Activated B cell treated with CpG ODN at 0.5 μM for 24 hours (primary cell): ENCODE measurements at places on chromosomes 2 and 18.

DNA sequence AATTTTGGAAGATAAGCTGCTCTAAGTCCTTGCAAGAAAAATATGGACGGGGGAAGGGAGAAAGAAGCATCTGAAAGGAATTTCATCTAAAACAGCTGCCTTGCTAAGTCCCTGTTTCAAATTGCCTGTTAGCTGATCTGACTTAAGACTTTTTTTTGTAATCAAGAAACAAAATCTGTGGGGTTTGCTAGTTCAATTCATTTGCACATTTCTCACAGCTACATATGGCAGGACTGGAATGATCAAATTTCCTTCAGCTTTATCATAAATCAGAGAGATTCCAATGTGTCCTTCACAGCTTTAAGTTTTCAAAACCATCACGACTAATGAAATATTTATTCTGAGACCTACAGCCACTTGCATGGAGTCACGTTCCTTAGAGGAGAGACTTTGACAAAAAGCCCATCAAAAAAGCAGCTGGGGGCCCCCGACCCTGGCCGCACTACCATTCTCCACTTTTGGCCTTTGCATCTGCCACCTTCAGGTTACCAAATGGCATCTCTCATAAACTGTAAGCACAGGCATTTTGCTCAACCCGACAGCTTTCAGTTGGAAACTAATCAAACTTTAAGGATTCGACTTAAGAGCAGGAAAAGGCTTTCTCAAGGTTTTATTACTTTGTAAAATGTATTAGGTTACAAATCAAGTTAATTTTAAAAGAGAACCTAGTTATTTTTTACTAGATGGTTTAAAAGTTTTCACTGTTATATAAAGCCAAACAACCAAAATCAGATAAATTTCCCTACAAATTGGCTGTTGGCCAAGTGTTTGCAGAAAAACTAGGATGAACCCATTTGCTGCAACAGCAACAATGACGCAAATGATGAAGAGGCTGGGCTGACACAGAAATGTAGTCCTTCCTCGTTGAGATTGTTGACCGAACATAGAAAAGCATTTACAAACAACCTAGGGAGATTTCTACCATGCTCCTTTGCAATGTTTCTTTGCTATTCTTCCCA, 100.4 kb upstream of the RND3 start:
- DNase-seq: no peak

DNA sequence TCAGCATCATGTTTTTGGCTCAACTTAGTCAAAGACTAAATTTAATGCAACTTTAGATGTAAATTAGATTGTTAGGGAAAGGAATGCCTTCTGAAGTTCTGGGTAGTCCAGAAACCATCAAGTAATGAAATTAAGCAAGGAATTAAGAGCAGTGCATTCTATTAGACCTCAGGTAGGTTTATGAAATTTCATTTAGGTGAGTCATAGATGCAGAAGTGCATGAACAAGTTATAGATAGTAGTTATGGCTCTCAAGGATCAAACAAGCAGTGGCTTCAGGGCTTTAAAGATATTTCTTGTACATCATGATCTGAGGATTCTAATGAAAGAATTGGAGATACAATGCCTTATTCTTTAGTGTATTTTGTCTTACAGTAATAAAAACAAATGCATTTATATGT, 25.4 kb upstream of the SPOPL start:
- no peak for DNase-seq

DNA sequence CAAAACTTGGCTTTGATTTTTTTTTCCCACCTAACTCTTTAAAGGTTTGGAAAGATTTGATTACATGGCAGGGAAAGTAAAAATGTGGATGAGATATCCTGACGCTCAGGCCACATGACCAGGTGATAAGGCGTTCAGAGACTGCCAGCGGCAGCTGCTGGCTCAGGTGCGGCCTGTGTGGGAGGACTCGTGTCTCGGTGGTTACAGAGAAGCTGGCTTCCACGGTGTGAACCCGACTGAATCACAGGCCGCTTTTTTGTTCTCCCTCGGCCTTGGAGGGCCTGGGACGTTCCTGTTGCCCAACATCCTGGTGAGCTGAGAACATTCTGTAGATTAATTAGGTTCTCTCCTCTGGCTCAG, 124.2 kb upstream of the ZNF516 start:
- DNase-seq: no peak

DNA sequence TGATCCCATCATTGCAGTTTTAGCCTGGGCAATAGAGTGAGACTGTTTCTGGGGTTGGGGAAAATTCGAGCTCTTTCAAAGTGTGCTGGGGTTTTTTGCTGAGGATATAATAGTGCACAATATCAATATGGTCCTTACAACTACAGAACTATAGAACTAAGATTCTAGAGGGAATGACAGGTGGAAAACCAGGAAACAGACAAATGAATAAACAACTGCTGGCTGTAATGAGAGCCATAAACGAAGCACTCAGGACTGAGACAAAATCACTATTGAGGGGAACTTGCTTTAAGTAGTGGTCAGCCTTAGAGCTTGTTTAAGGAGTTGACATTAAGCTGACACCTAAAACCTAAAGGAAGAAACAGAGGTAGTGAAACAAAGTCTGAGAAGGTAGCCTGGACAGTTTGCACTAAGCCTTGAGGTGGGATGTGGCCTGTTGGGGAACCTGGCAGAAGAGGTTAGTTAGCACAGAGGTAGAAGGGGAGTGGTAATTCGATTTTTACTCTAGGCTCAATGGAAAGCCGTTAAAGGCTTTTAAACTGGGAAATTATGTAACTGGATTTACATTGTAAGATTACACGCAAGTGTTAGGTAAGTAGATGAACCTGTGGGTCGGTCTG, 33.8 kb downstream of the LCLAT1 start:
- DNase-seq: no peak

DNA sequence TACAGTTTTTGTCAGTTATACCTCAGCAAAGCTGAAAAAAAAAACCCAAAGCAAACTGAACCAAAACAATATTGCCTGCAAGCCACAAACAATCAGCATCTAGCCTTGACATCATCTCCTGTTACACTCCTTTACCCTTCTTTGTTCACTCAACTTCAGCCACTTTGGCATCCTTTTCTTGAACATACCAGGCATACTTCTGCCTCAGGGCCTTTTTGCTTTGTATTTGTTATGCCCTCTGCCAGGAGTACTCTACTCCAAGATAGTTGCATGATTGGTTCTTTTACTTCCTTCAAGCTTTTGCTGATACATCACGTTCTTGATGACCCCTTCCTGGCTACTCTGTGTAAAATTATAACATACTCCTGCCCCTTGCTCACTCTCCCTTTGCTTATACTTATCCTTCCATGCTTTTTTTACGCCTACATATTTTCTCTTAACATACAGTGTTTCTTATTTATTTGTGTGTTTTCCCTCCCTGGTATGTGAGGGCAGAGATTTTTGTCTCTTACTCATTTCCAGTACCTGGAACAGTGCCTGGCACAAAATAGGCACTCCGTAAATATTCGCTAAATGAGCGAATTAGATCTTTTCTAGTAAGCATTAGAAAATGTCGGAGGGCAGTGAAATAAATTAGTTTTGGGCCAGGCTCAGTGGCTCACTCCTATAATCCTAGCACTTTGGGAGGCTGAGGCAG, 12.7 kb downstream of the ABI2 start:
- no peak for DNase-seq

- peak; percentile 24 for DNase-seq
Measured at GRCh38 chr2:203706403-203706802, at the start of gene CD28. CD28 (plus strand) TSS chr2:203706639; CDS start chr2:203706697, 58 bp downstream.

DNA sequence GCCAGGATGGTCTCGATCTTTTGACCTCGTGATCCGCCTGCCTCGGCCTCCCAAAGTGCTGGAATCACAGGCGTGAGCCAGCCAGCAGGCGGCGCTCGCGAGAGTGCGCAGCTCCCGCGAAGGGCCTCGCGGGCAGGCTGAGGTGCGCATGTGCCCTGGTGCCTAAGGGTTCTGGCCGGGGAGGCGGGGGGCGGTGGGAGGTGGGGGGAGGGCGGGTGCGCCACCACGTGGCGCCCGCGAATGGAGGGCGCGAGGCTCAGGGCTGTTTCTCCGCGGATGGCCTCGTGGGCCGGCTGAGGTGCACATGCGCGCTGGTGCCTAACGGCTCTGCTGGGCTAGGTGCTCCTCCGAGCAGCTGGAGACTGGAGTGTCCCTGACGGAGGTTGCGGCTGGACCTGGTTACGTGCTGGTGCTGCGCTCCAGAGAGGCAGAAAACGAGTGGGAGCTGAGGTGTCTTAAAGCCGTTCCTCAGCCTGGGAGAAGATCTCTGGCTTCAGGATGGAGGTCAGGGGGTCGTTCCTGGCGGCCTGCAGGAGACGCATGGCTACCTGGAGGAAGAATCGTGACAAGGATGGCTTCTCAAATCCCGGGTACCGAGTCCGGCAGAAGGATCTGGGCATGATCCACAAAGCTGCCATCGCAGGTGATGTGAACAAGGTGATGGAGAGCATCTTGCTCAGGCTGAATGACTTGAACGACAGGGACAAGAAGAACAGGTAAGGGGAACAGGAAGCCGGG, at the start of gene ANKRD62:
TSS of gene ANKRD62 (plus strand) at position 324 of the 738 bp plus-strand sequence. CDS start at position 499, 175 bp downstream.
- no peak for DNase-seq

DNA sequence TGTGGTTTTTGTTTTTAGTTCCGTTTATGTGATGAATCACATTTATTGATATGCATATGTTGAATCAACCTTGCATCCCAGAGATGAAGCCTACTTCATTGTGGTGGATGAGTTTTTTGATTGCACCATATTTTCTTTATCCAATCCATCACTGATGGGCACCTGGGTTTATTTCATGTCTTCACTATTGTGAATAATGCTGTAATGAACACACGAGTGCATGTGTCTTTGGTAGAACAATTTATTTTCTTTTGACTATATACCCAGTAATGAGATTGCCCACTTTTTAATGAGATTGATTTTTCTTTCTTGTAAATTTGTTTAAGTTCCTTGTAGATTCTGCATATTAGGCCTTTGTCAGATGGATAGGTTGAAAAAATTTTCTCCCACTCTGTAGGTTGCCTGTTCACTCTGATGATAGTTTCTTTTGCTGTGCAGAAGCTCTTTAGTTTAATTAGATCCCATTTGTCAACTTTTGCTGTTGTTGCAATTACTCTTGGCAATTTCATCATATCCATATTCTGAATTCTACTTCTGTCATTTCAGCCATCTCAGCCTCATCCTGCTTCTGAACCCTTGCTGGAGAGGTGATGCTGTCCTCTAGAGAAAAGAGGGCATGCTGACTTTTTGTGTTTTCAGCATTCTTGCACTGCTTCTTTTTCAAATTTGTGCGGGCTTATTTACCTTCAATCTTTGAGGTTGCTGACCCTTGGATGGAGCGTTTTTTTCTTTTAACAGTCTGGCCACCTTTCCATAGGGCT, 96.2 kb upstream of the CTAGE1 start:
- no peak for DNase-seq

DNA sequence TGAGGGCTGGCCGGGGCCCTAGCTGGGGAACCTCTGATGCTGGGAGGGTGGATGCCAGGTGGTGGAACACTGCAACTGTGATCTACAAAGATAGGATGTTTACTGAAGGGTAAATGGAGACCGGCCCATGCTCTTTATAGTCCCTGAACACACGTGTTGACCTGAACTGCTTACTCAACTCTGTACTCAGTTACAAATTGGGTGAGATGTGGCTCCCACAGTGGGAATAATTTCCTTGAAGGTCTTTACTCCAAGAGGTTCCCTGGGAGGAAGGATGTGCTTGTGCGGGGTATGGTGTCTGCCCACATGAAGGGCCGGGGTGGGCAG, 254.1 kb downstream of the PRKCE start:
- DNase-seq: no peak

GRCh38 chr18:34594266-34594665, 115.8 kb upstream of the DTNA start:
- DNase-seq: no peak

GRCh38 chr2:144914113-144914512, 394.2 kb upstream of the ZEB2 start:
- DNase-seq: no peak

DNA sequence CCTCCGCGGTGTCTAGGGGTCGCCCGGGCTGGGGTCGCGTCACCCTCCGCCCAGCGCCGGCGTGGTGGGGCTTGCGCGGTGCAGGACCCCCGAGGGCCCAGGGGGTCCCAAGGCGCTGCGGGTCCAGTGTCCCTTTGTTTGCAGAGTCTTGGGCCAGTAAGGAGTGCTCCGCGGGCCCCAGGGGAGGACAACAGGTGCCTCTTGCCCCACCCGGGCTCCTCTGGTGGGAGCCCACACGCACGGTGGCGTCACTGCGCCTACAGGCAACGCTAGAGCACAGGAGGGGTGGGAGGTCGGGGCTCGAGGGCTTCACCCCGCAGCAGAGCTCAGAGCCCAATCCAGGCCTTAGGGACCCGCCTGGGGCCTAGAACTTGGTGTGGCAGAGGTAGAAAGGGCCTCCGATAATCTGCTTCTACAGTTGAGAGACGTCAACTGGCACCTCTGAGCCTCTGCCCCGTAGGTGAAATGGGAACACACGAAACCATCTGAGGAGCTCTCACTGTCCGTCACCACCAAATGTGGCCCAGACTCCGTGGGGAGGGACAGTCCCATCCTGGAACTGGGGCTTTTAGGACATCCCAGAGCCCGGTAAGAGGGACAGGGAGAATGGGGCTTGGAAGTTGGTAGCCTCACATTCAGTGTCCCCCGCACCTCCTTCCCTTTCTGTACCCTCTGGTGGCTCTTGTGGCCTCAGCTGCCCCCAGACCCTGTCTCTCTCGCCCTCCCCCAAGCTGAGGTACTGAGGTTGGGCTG, 1.4 kb downstream of the ARID5A start:
- DNase-seq: peak; percentile 51

GRCh38 chr2:121873864-121874263, 118.4 kb downstream of the TSN start:
- no peak for DNase-seq

DNA sequence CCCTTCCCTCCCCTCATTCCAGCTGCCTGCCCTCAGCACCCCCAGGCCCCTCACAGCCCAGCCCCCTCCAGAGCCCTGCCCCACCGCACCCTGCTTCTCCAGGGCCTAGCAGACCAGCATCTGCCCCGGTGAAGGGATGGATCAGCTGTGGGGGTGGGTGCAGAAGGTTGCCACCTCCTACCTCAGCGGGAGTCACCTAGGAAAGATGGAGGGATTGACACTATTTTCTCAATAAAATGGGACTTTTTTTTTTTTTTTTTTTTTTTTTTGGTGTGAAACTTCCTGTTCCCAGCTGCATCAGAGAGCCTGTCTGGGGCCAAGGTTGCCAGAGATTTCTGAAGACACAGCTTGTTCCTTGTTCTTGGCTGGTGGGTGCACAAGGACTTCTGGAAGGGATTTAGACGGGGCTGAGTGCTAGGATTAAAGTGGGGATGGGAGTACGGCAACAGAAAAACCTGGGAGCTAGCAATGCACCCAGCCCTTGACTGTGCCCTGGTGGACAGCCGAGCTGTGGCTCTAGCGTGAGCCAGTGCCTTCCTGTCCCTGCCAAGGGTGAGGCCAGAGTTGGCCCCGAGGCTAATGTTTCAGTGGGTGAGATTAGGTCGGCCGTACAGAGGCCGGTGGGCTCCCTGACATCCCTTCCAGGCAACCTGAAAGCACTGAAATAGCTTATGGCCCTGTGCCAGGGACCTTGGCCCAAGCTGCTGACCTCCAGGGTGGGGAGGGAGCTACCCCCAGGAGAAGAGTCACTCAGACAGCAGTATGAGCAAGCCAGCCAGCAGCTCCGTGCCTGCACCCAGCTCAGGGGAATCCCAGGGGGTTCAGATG, 4.6 kb downstream of the B3GNT7 start:
- no peak for DNase-seq
